Myocyte (in vitro differentiated cells): ENCODE measurements at places on chromosomes 11 and 22. TPM values are rescaled to one million over a fixed set of nuclear protein-coding genes. Genes with fewer than 3 reads are reported as not detected.

APOA4 gene
- total RNA-seq: not detected in 2 replicates

DNA sequence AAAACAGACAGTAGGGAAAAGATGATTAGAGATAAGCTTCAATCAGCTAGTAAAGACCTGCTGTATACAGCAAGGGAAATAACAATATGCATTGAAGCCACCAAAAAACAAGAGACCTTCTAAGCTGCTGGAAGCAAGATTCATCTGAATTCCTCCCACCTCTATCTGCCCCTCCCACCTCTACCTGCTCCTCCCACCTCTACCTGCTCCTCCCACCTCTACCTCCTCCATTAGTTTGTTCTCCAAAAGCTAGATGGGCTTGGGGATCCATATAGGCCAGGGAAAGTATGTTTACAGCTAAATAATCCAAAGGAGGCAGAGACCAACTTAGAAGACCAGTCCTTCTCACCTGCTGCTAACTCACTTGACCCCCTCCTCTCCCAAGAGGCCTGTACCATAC is 33.2 kb downstream of the PAK1 start:
- DNase-seq: no peak

DNA sequence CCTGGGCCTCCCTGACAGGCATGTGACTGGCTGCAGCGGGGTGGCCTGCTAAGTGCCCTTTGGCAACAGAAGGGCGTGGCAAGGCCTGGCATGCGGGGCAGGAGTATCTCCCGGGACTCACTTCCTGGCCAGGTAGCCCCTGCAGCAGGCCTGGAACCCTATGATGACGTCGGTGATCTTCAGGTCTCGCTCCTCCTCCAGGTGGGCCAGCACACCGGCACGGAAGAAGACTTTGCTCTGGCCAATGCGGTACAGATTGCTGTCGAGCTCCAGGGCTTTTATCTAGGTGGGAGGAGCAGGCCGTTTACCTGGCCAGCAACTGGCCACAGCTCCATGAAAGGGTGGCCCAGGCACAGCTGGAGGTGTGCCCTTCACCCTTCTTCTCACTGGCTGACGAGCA is 50.9 kb downstream of the APOL1 start:
- no peak for DNase-seq

DNA sequence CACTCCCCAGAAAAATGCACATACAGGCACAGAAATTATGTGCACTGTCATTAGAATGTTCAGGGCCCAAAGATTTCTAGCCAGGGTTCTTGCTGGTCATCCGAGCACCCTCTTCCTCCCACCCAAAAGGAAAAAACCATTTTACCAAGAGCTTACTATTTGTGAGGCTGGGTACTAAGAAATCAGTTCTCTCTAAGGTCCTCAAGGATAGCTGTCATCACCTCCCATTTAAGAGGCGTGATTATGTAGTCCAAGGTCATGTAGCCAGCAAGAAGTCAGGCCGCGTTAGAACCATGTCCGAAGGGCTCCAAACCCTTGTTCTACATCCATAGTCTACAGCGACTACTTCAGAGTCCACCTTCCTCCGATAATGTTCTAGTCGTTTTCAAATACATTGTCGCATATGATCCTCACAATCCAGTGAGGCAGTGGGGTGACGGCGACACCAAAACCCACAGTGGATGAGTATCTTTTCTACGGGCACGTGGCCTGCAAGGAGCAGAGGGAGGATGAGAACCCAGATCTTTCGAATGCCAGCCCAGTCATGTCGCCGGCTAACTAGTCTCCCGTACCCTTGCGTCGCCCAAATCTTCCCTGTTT is 634 bp downstream of the TIMM8B start:
- peak; percentile 56 for DNase-seq
